Psoas muscle (tissue), 8 donors: ENCODE measurements at places on chromosomes 5 and 9.
A peak's percentile ranks its signal among the peaks of the same experiment; 100 is the strongest.

DNA sequence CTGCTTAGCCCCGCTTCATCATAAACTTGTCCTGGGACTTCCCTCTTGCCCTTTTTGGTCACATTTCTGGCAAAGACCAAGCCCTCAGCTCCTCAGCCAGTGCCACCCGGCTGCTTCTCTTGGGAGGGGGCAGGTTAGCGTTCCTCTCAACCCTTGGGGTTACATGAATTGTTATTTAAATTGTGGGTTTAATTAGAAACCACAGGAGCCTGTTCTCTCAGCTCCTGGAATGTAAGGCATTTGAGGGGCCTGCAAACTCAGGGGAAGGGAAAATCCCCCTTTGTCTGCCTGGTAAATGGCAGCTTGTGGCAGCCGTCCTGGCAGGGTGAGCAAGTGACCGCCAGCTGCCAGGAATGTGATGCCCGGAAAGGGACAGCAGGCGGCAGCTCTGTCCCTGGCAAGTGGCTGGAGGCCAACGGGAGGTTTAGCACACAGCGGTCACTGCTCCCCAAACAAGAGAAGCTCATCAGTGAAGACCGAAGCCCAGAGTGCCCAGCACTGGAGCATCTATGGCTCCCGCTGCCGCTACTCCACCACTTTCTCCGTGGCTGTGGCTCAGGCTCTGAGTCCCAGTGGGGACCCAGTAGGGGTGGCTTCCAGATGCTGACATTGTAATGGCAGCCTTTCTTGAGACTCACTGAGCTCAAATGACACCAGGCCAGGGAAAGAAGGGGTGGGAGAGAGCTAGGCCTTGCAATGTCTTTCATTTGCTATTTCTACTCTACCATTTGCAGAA, 51.7 kb downstream of the SHB start:
- H3K36me3 ChIP-seq: no peaks in the 10 kb centered on the region
- H3K4me3 ChIP-seq: peak overlapping the region; percentile 8
- H3K4me1 ChIP-seq: peaks cover 46% of the 10 kb centered on the region
- DNase-seq: peak; percentile 85
- H3K27me3 ChIP-seq: no peaks in the 10 kb centered on the region
- peak overlapping the region; percentile 74 for H3K27ac ChIP-seq

DNA sequence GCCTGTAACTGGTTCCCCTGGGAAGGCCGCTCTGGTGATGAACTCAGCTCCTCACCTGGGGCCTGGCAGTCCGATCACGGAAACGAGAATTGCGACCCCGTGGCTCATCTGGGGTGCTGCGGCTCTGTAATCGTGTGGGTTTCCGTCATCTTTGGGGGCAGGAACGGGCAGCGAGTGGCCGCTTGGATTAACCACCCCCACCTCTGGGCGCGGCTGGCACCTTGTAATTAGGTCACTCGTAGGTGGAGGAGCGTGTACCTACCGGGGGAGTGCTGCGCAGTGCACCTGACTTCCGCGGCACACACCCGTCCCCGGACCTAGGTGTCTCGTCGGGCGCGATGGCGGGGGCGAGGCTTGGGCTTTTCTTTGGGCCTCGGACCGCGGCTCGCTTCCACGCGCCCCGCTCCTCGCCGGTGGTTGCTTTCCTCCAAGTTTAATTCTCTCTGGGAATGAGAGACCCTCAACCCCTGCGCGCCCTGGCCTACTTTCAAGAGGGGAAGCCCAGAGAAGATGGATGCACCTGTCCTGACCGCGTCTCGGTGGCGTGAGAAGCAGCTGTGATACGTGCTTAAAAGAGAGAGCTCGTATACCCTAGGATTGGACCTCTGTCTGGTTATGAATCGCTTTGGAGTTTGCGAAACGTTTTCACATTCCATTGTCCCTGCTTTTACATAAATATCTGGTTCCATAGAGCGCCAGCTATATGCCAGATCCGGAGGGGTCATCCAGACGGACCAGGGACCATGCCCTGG, 744 bp upstream of the PPP2CA start:
- peak overlapping the region; percentile 87 for H3K4me3 ChIP-seq
- H3K27me3 ChIP-seq: no peaks in the 10 kb centered on the region
- DNase-seq: no peak
- H3K36me3 ChIP-seq: no peaks in the 10 kb centered on the region
- peak overlapping the region; percentile 100 for H3K27ac ChIP-seq
- peaks cover 35% of the 10 kb centered on the region for H3K4me1 ChIP-seq

DNA sequence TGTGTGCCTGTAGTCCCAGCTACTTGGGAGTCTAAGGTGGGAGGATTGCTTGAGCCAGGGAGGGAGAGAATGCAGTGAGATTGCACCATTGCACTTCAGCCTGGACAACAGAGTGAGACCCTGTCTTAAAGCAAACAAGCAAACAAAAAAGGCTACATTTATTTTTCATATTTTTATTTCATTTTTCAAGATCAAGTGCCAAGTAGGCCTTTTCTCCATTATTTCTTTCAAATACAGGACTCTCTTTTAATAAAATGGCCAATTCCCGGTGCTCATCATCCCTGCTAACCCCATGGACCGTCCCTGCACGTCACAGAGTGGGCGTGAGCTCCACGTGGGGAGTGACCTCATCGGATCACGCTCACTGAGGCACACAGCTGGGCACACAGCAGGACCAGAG, 9.3 kb upstream of the GBGT1 start:
- H3K4me3 ChIP-seq: no peak overlapping the region
- H3K27me3 ChIP-seq: no peaks in the 10 kb centered on the region
- H3K4me1 ChIP-seq: no peaks in the 10 kb centered on the region
- DNase-seq: no peak

DNA sequence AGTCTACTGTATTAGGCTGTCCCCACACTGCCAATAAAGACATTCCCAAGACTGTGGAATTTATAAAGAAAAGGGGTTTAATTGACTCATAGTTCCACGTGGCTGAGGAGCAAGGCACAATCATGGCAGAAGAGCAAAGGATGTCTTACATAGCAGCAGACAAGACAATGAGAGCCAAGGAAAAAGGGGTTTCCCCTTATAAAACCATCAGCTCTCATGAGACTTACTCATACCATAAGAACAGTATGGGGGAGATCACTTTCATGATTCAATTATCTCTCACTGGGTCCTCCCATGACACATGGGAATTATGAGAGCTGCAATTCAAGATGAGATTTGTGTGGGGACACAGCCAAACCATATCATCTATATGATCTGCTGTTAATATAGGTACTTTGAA, 14.8 kb upstream of the FSTL4 start:
- no peak overlapping the region for H3K27ac ChIP-seq
- DNase-seq: no peak
- H3K4me1 ChIP-seq: no peaks in the 10 kb centered on the region
- peaks cover under 1% of the 10 kb centered on the region for H3K27me3 ChIP-seq
- H3K4me3 ChIP-seq: no peak overlapping the region

GRCh38 chr5:59609501-59610265, 283.8 kb downstream of the PDE4D start:
- H3K36me3 ChIP-seq: no peaks in the 10 kb centered on the region
- H3K27ac ChIP-seq: no peak overlapping the region
- H3K27me3 ChIP-seq: no peaks in the 10 kb centered on the region
- no peak for DNase-seq
- no peak overlapping the region for H3K4me3 ChIP-seq
- H3K4me1 ChIP-seq: peaks cover 5% of the 10 kb centered on the region

DNA sequence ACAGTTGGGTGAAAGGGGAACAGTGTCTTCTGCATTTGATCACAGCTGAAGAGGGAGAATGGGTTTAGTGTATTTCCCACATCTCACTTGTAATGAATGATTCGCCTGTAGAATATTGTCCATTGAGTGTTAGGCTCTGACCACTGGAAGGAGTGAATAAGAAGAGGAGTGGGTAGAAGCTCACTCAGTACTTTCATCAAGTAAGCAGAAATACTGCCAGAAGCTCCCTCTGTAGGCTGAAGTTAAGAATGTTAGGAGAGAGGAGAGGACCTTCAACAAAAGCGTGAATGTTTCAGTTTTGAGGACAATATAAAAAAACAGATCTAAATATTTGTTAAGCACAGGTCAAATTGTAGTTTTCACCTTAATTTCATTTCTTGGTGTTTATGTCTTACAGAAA, 27.5 kb downstream of the FSD1L start:
- DNase-seq: no peak
- no peak overlapping the region for H3K4me3 ChIP-seq
- H3K27ac ChIP-seq: no peak overlapping the region
- peaks cover 2% of the 10 kb centered on the region for H3K36me3 ChIP-seq

DNA sequence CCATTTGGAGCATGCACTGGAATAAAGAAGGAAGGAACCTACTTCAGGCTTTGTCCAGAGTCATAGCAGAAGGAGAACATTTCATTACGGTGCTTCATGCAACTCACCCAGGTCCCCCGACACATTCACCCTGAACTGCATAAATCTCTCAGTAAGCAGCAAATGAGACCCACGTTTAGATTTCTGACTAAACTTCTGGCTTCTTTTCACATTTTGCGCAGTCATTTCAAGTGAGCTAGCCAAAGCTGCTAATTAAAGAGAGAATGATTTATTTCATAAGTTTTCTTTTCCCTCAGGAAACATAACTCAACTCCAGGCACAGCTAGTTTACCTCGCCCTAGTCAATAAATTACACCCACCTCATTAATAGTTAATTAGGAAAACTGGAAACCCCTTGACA, 88.6 kb upstream of the GAS1 start:
- H3K36me3 ChIP-seq: no peaks in the 10 kb centered on the region
- H3K4me1 ChIP-seq: no peaks in the 10 kb centered on the region
- H3K4me3 ChIP-seq: no peak overlapping the region

GRCh38 chr5:86765778-86766502, 148.2 kb downstream of the COX7C start:
- H3K27me3 ChIP-seq: no peaks in the 10 kb centered on the region
- DNase-seq: no peak
- no peak overlapping the region for H3K4me3 ChIP-seq
- no peak overlapping the region for H3K27ac ChIP-seq
- H3K4me1 ChIP-seq: no peaks in the 10 kb centered on the region
- no peaks in the 10 kb centered on the region for H3K36me3 ChIP-seq

GRCh38 chr5:107917983-107918382, 247.2 kb upstream of the EFNA5 start:
- H3K27ac ChIP-seq: no peak overlapping the region
- no peaks in the 10 kb centered on the region for H3K36me3 ChIP-seq
- no peak for DNase-seq
- no peaks in the 10 kb centered on the region for H3K4me1 ChIP-seq
- H3K4me3 ChIP-seq: no peak overlapping the region
